ENCODE measurements at places on chromosomes 6 and 20.

- no peak for DNase-seq
Measured at GRCh38 chr20:25038591-25039015, 19.3 kb downstream of the ACSS1 start.

DNA sequence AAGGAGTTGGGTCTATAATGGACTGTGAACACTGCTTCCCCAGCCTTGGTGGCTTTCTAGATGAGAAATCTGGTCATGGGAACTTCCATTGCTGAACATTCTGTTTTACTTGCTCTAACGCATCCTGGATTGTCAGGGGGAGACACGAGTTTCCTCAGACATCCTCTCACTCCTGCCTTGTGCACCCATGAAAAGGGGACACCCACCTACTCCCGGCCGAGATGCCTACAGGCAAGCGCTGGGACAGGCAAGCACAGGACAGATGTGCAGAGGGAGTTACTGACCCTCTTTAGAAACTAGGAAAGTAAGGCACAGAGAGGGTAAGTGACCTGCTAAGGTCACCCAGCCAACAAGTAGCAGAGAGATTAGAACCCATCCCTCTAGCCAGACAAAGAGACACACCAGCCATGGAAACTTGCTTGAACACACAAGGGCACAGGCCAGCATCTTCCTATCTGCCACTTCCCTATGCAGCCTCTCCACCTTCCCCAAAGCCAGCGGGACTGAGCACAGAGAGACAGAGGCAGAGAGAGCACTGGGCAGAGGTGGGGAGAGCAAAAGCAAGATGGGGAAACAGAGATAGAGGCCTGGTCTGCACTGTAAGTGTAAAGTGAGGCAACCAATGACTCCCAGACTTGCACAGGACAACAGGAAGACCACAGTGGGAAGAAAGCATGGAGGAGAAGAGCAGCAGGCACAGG is 845 bp upstream of the SFTA2 start:
- DNase-seq = no peak

DNA sequence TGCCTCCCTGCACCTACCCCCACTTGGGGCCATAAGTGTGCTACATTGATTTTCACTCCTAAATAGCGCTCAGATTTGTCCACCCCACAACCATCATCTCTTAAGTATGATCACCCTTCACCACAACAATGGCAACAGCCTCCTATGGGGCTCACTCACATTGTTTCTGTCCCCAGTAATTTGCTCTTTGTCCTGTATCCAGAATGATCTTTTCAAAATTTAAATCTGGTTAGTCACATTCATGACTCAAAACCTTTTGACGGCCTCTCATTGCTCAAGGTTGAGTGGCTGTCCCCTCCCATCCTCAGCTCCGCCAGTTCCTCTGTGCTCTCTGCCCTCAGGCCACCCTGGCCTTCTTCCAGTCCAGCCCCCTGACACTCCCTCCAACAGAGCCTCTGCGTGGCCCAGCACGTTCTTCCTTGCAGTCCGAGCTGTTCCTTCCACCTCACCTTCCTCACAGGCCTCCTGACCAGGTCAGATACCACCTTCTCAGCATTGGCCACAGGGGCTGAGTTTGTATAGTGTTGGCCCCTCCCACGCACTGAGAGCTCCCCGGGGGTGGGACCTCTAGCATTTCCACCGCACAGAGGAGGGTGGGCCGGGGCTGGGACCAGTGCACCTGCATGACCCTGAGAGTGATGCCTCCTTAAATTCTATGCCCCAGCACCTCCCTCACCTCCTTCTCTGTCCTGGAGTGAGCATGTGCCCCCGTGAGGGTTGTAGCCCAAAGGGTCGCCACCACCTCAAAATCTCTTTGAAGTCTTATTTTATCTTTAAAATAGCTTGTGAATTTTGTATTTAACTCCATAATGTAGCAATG is 2.4 kb upstream of the PPP1R3G start:
- no peak for DNase-seq

DNA sequence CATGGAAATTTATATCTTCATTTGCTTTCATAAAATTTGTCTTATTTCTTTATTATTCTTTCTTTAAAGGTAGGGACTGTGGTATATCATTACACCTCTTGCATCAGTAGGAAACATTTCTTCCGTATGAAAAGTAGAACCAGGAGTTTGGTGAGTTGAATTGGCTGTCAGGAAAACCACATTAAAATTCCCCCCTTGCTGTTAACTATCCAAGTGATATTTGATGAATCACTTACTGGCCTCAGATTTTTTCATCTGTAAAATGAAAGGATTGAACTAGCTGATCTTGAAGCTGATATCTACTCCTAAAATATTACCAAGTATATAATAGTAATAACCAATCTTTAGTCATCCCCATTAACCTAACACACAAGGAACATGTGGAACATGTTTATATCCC is 460.9 kb downstream of the GJA1 start:
- DNase-seq = no peak

DNA sequence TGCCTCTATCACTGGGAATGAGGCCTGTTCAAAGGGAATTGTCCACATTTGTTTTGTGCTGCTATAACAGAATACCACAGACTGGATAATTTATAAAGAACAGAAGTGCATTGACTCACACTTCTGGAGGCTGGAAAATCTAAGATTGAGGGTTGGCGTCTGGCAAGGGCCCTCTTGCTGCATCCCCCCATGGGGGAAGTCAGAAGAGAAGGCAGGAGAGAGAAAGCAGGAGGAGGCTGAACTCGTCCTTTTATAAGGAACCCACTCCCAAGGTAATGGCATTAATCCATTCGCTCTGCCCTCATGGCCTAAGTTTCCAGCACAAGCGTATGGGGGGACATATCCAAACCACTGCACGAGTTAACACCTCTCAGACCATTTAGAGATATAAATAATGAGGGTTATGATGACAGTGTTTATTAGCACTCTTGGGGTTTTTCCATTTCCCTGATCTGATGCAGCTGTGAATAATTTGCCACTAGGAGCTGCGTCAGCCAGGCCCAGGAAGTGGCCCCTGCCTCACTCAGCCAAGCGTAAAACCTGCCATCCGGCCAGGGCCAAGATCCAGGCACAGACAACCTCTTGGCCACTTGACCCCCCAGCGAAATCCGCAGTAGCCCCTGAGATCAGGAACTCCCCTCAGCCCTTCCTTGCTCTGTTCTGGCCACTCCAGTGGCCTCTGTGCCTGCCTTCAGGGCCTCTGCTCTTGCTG is 14.2 kb upstream of the SLCO4A1 start:
- no peak for DNase-seq

DNA sequence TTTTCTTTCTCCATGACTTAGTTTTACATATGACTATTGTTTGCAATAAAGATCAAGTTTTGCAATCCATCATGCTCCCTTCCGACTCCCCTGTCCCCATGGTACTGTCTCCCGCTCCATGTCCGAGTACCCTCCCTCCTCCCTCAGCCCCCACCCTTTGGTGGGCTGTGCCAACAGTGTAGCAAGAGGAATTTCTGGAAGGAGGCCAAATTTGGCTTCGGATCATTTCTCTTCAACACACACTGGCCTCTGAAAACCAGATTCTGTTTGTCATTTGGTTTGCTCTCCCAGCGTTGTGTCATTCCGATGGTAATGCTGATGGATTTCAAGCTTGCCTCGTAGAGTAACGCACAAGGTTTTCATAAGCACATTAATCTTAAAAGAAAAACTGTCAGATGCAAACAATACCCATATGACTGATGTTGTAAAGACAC is 22.9 kb upstream of the PAX1 start:
- DNase-seq = no peak

GRCh38 chr6:44264154-44265006 is 971 bp downstream of the NFKBIE start:
- no peak for DNase-seq

- no peak for DNase-seq
Measured at GRCh38 chr20:57586370-57586793, 25.5 kb downstream of the PCK1 start.

DNA sequence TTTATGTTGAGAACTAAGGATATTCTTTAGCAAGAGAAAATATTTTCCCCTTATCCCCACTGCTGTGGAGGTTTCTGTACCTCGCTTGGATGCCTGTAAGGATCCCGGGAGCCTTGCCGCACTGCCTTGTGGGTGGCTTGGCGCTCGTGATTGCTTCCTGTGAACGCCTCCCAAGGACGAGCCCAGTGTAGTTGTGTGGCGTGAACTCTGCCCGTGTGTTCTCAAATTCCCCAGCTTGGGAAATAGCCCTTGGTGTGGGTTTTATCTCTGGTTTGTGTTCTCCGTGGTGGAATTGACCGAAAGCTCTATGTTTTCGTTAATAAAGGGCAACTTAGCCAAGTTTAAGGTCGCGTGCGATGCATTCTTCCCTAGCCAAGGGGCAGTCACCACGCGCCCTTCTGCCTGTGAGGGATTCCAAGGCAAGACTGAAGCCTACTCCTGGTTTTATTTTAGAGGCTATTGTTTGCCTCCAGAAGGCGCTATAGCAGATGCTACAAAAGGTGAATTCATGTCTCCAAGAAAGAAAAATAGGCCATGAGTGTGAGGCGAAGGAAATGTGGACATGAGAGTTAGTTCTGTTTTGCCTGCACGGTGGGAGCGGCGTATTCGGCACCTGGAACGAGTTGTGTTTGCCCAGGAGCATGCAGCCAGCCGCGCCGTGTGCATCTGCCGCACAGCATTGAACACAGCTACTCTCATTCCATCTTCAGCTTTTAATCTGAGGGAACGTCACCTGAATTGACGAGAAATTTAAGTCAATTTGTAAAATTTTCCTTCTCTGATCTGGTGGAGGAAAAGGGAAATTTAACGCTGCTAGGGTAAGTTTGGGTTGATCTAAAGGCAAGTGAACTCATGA is 40.3 kb upstream of the IRF4 start:
- DNase-seq = no peak

GRCh38 chr6:40338306-40338705 is 248.9 kb downstream of the LRFN2 start:
- DNase-seq = no peak

DNA sequence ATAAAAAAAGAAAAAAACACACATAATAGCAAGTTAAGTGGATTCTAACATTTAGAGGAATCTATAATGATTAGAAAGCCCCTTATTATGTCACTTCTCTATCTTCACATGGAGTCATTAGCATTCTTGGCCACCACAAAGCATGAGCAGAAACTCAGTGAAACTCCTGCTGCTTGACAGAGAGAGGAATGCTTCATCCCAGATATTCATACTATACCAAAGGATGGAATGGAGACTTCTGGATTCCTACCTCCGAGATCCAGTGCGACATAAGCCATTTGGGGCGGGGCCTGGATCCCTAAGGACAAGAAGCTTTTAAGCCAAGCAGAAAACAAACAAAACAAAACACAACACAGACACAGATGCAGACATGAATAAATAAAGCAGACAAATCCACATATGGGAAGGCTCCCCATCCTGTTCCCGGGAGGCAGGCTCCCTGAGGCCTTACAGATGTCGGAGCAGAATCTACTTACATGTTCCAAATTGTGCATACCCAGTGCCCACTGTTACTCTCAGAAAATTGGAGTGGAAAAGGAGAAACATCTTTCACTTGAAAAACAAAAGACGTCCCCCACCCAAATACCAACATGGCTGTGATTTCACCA is 727.3 kb downstream of the MAFB start:
- DNase-seq = no peak

- DNase-seq = no peak
Measured at GRCh38 chr6:137879299-137879698, 12.2 kb downstream of the TNFAIP3 start.

- no peak for DNase-seq
Measured at GRCh38 chr20:47275548-47275947, 81.0 kb downstream of the ZMYND8 start.

DNA sequence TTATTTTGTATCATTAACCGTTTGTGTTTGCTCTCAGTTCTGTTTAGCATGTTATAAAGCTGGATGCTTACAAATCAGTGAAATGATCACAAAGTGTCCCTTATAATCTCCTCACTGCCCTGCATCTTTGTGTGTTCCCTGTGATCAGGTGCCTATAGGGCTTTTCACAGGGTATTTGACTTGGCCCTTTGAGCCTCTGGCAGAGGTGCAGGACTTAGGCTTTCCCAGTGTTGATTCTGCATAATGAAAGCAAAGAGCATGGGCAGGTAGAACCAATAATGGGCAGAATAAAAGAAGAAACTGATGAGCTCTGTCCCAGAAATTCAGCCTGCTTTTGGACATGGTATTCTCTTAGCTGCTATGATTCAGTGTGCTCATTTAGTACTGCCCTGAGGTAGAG is 16.9 kb upstream of the PBOV1 start:
- DNase-seq = no peak

DNA sequence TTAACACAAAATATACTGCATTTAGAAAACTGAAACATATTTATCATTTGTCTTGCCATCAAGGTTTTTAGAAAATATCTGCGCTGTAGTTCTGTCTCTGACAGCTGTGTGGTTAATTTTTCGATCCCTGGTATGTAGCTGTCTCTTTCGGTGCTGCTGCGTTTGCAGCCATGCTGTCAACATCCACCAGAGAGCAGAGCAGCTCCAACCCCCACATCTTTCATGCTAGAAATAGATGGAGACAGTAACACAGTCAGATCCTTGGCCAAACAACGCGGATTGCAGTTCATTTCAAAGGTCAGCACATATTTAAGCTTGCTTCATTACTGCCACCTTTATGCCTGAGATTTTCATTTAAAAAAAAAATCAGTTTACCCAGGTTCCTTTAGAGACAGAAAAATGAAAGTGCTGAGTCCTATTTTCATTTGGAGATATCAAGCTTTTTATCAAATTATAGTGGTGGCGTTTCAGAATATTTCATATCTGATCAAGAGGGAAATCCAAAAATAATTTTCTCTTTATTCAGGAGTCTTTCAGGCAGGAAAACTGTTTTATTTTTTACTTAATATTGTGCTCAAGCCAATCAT is 157.7 kb upstream of the MMS22L start:
- DNase-seq = no peak

- DNase-seq = no peak
Measured at GRCh38 chr6:48032151-48032550, 78.8 kb downstream of the PTCHD4 start.

- DNase-seq = no peak
Measured at GRCh38 chr6:49721297-49721696, 8.0 kb upstream of the CRISP2 start.

DNA sequence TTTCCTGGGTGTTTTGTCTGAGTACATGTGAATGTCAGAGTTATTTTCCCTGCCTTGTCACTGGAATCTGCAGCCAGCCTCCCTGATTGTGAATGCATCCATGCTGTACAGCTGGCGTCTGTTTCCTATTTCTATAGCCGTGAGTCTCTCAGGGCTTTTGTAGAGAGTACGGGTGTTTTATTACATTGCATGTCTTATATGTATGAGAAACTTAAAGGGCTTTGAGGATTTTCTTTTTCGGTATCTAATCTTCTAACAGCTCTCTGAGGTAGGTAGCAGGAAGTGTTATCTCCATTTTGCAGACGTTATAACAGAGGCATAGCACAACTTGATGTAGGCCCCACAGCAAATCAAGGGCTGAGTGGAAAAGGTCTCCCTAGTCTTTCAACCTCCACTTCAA is 272.9 kb downstream of the PRL start:
- DNase-seq = no peak

- DNase-seq = no peak
Measured at GRCh38 chr6:16907991-16908390, 146.7 kb upstream of the ATXN1 start.

DNA sequence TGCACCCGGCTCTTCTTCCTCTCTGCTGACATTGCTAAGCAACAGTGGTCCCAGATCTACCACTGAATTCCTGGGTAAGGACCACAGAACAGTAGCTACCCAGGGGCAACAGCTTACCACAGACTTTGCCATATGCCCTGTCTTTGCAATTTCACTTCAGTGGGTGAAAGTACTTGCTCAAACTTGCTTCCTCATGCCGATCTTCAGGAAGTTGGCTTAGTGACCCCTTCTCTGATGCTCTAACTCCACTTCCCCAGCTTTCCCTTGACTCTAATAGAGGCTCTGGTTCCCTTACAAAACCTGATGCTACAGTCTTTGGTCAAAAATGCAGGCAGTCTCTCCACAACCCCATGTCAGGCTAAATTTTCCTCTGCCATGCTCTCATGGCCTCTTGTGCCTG is 3.3 kb upstream of the TAAR5 start:
- DNase-seq = no peak

Measured in GM12891 (cell line).